ENCODE measurements at places on chromosomes 7 and 10.
A peak's percentile ranks its signal among the peaks of the same experiment; 100 is the strongest.

DNA sequence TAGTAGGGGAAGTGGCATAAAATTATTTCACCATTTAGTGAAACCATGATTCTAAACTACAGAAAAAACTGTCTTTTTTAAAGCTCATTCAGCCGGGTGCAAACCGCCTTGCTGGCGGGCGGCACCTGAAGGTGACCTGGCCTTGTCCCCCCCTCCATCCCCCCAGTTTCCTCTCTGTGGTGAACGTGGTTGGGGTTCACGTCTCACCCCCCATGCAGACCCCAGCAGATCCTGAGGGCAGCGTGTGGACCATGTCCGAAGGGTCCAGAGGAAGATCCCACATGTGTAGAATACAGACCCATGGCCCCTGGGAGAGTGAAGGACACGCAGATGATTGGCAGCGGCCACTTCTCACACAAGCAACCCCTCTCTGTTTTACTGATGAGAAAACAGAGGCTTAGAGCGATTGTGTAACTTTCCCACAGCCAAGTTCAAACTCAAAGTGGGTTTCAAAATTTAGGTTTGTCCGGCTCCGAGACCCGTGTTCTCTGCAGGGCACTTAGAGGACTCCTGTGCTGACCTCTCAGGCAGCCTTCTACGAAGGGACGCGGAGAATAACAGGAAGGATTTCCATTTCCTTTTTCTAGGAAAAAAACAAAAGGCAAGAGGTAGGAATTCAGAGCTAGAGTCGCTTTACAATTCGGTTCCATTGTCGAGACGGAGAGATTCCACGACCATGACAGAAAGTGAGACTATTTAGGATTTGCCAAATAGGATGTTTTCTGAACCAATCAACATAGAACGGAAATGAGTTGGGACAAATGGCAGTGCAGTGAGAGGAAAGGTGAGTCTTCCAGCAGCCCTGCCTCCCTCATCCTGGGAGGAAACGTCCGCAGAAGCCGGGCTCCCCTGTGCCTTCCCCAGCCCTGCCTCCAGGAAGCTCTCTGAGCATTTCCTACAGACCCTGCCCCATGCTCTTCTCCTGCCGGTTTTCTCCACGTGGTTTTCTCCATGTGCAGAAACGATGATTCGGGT, 67.6 kb upstream of the PITRM1 start:
- no peak for DNase-seq

DNA sequence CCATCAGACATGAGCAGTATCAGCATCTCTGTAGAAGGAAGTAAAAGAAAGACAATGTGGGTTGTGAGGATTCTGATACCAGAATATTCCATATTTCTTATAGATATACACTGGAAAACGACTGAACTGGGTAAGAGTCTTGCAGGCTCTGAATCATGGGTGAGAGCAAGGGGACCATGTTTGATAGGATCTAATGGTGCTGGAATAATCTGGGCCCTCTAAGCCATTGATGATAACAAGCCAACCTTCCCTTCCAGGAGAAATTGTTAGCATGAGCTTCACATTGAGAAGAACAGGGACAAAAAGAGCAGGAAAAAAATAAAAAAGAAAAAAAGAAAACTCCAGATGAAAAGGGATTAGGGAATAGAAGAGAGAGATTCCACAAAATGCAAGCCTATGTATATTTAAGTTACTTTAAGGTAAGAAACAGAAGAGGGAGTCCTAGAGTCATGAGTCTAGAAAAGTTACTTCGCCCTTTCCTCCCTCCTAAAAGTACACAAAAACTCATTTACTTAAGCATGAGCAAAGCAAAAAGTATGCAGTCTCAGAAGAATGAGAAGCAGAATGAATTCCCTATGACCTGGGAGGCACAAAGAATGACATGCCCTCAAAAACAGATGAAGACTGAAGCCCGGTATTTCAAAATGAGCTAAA, 181.9 kb downstream of the TMEM26 start:
- DNase-seq = no peak

GRCh38 chr7:917255-918117, 37.0 kb downstream of the ADAP1 start:
- DNase-seq = no peak

DNA sequence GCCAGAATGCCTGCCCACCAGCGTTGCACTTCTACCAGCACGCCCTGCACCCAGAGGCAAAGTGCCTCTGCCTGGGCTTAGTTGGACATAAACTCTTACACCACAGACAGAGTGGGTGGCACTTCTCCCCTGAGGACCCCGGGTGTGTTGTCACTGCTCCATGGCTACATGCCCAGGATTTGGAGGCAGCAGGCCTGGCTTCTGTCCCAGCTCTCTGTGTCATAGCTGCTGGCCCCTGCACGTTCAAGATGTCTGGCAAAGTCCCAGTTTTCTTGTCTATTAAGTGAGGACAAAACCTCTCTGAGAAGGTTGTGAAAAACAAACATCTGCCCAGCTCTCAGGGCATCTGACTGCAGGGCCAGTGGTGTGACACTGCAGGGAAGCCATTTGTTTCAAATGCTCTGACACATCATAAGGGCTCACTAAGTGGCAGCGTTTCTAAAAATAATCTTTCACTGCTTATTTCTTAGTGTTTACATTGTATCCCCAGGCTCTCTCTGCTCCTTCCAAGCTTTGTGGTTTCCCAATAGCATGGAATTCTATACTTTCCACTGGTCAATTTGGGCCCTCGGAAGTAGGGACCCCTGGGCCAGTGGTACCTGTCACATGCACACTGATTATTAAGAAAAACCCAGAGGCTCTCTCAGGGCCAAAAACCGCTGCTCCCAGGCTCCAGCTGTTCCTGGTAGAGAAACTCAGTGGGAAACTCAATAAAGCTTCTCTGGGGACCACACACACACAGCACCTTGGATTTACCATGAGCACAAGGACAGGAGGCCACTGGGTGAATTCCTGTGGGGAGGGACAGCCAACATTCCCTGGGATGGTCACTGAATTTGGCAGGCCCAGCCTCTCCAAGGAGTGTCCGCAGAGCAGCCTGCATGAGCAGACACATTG, 86.2 kb upstream of the ANLN start:
- peak; percentile 86 for DNase-seq

DNA sequence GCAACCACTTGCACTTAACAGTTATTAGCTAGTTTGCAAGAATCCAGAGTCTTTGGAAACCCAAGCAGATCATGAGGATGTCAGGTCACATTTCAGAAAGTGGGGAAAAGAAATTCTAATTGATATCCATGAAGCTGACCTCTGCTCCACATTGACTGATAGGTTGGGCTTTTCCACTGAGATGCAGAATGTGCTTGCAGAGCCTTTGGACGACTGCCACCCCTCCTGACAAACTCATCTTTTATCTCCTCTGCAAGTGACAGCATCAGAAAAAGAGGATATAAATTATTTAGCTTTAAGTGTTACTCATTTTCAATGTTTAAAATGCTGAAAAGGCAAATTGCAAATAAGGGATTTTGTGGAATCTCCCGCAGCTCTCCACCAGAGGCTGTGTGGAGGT, 75.3 kb downstream of the C10orf90 start:
- no peak for DNase-seq

GRCh38 chr7:23074443-23075261, 30.9 kb upstream of the KLHL7 start:
- no peak for DNase-seq

DNA sequence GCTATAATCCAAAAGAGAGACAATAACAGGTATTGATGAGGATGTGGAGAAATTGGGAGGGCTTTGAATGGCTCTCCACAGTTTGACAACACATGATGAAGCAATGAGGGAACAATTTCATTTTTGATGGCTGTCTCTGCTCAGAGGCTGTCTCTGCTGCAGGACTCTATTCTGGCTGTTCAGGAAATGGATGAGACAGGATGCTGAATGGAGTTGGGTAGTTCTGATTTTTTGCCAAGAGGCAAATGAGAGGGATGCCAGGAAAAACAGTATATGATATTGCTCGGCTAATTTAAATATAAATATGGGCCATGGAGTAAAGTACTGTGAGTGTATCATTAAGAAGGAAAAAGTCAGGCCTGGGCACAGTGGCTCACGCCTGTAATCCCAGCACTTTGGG, 16.8 kb downstream of the APBB1IP start:
- DNase-seq = no peak

DNA sequence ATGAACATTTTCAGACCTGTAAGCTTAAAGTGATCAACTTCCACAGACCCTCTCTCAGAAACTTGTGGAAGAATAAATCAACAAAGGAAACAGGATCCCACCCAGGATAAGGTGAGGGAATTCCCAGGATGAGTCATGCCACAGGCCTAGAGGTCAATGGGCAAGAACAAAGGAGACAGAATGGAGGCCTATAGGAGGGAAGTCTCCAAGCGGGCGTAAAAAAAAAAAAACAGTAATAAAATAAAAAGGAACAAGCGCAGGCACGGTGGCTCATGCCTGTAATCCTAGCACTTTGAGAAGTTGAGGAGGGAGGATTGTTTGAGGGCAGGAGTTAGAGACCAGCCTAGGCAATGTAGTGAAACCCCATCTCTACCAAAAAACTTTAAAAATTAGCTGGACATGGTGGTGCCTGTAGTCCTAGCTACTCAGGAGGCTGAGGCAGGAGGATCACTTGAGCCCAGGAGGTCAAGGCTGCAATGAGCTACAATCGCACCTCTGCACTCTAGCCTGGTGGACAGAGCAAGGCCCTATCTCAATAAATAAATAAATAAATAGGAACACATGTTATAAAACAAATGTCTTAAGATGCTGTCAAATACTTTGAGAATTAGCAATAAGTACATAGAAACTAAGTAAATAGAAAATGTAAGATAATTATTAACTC, 8.4 kb downstream of the SORBS1 start:
- DNase-seq = no peak

- DNase-seq = no peak
Observed at GRCh38 chr10:48833674-48834073, 106.0 kb downstream of the LRRC18 start.

DNA sequence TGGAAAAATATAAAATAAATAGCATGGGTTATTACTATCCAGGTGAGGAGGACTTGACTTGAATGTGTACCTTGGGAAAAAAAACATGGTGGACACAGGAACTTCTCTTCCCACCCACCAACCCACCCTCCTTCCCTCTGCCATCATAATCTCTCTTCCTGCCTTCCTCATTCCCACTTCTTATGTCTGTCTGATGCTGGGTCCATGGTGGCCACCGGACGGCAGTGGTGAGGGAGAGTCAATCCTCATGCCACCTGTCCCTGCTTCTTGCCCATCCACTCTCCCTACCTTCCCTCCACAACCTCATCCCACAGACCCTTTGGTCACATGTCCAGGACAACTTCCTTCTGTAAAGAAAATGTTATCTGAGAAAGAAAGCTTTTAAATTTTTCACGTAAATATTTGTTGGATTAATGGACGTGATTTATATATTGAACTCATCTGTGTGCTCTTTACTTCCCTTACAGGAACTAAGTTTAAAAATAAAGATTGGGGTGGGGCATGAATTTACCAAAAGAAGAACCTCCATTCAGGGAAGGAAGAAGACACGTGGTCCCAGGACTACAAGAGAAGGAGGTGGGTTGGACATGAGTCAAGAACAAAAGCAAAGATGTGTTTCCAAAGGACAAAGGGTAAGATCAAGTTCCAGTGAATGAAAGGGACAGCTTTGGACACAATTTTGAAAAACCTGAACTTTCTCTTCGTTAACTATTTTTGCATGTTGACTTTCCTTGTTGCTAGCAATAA, 104.5 kb downstream of the PIP4K2A start:
- DNase-seq = no peak

GRCh38 chr10:2949948-2950354, 117.4 kb upstream of the PFKP start:
- no peak for DNase-seq

DNA sequence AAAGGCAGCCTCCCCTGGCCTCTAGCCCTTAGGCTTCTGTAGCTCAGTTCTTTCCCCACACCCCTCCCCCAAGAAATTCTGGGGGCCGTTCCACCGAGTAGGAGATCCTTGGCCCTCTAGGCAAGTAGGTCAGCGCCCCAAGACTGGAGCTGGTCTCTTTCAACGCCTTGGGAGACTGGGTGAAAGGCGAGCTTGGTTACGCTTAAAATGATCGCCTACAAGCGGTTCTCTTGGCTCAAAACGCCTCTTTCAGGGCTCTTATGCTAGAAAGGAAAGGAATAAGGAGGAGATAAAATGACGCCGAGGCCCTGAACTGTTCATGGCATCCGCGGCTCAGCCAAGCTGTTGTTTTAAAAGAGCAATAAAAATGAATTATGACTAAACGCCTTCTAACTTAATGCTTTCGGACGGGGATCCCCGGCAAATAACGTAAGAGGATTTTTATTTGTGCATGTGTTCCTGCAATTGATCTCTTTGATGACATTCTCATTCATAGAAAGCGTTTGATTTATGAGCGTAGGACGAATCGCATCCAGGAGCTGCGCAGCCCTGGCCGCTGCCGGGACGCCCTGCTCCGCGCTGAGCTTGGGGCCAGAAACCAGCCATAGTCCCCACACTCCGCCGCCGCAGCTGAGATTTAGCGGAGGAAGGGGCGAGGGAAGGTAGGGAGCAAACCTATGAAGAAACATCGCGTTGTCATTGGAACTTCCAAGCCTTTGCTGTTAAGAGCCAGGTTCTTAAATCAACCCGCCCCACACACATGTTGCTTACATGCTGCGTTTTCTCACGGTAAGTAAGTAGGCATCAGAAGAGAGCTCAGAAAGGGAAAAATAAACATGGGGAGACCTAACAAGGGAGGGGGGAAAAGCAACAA, 3.0 kb upstream of the HOXA1 start:
- DNase-seq = no peak

- DNase-seq = no peak
Observed at GRCh38 chr10:51382181-51382580, 307.9 kb downstream of the PRKG1 start.

- no peak for DNase-seq
Observed at GRCh38 chr10:115043719-115044118, 49.4 kb upstream of the ATRNL1 start.

DNA sequence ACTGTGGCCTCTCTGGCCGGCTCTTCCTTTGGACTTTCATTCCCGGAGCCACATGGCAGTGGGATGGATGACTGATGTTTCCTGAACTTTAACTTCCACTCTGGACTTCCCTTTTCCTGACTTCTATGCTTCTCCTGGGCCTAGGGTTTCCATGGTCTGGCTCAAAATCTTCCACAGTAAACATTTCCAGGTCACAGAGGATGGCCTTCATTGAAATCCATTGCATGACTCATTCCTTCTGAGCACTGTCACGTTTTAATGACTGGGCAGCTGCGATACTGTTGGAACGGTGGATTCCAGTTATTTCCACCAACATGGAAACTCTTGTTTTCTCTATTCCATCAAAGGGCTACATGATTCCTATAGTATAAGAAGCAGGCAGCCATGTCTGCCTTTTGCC, 24.4 kb upstream of the ZNF273 start:
- DNase-seq = no peak

DNA sequence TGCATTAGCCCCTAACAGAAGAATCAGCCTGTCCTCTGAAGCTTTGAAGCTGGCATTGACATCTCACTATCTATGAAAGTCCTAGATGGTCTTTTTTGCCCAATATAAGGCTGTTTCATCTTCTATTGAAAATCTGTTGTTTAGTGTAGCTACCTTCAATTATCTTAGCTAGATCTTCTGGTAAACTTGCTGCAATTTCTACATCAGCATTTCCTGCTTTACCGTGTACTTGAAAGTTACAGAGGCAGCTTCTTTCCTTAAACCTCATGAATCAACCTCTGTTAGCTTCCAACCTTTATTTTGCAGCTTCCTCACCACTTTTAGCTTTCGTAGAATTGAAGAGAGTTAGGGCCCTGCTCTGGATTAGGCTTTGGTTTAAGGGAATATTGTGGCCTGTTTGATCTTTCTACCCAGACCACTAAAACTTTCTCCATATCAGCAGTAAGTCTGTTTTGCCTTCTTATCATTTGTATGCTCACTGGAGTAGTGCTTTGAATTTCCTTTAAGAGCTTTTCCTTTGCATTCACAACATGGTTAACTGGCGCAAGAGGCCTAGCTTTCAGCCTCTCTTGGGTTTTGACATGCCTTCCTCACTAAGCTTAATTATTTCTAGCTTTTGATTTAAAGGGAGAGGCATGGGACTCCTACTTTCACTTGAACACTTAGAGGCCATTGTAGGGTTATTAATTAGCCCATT, 32.5 kb downstream of the ARID5B start:
- no peak for DNase-seq

Measured in NCI-H2171 (cell line).